Stimulated activated CD4-positive, alpha-beta T cell treated with anti-CD3 and anti-CD28 coated beads, Interleukin-1b, Interleukin-23, amount 100 ng/mL, for 1 hour (primary cell): ENCODE measurements at places on chromosomes 3 and 15.

DNA sequence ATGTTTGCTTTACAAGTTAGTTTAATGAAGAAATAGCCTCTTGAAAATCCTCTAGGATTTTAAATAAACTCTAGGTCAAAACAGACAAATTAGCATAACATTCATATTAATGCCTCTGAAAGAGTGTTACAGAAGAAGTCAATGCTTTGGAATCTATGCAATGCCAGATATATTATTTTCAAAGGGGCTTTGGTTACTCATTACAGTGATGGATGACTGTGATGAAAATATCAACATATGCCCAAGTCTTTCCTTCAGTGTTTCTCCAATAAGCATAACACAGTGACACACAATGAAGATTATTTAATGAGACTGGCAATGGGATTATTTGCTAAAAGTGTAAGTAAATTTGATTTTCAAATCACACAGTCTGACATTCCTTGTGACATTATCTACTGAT lies 1247.2 kb downstream of the ROBO2 start:
- DNase-seq: no peak

DNA sequence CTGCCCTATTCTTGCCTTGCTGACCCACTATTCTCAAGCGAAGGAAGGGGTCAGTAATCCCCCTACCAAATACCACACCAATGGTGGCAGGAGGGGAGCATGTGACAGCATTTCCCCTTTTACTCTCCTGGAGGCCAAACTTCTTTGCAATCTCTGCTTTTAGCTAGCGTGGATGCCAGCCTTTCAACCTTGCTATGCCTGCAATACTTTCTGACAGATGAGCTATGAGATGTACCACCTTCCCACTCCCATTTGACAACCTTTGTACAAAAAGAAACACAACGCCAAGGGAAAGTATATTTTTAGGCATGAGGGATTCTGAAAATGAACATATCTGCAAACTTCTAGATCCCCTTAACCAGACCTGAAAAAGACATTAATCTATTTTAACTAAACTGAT lies 302.1 kb downstream of the FHIT start:
- no peak for DNase-seq

GRCh38 chr3:131701153-131701770 lies 198.5 kb upstream of the MRPL3 start:
- DNase-seq: no peak

DNA sequence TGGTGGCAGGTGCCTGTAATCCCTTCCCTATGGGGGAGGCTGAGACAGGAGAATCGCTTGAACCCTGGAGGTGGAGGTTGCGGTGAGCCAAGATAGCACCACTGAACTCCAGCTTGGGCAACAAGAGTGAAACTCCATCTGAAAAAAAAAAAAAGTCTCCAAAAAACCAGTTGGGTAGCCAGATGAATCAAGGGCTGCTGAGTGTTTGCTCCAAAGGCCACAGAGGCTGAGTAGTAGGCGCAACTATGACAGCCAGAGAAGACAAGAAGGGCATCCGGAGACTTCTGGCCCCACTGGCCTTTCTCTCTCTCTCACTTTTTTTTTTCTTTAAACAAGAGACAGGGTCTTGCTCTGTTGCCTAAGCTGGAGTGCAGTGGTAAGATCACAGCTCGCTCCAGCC lies 131.8 kb downstream of the SMAD6 start:
- no peak for DNase-seq

DNA sequence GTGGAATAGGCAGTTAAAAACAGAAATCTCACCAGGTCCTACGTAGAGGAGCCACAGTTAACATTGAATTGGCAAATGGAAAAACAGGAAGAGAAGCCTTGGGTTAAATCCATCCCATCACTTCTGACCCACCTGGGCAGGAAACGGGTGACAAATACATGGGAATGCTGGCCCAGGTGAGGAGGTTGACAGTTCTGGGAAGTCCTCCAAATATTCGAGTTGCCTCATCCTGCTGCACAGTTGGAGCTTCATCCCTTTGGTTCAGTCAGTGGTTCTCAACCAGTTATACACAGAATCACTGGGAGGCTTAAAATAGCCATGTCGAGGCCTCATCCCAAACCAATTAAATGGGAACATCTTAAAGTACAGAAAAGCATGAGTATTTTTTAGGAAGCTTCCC lies 5.3 kb downstream of the MYZAP start:
- no peak for DNase-seq

- no peak for DNase-seq
Observed at GRCh38 chr3:175869404-175869803, 1010.3 kb downstream of the NAALADL2 start.

DNA sequence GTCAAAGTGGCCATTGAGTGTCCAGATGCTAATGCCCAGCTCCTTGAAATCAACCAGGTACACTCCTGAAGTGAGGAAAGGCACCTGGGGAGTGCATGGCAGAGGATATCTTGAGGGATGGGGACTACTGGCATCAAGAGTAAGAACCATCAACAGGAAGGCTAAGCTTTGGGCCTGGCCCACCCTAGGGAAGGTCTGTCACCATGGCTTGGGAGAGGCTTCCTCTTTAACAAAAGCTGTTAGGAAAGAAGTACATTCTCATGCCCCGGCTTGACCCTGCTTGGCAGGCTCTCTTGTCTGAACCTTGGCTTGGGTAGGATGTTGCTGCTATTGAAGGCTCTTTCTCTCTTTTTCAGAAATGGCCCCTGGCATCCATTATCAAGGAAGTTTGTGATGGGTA lies 43.7 kb upstream of the TUBGCP5 start:
- DNase-seq: no peak

DNA sequence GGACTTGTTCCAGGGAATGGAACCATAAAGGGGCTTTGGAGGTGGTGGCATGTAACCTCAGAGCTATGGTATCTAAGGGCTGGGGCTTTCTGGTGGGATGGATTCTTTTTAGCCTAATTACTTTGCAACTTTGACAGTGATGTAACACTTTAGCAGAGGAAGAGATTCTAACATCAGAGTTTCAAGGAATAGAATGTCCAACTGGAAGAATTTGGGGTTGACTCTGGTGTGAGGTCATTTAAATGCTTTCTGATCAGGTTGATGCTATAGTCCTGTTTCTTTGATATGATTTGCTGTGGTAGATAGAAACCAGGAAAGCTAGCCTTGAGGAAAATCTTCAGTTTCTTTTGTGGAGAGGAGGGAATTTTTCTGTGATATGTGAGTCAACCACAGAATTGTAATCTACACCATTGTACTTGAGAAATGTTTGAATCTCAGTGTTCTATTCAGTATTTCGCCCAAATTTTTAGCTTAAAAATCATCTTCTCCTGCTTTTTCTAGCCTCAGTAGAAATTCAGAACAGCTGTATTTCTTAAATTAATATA lies 40.0 kb downstream of the ATP2C1 start:
- no peak for DNase-seq

GRCh38 chr3:120907659-120908029 lies 361 bp upstream of the STXBP5L start:
- DNase-seq: no peak

DNA sequence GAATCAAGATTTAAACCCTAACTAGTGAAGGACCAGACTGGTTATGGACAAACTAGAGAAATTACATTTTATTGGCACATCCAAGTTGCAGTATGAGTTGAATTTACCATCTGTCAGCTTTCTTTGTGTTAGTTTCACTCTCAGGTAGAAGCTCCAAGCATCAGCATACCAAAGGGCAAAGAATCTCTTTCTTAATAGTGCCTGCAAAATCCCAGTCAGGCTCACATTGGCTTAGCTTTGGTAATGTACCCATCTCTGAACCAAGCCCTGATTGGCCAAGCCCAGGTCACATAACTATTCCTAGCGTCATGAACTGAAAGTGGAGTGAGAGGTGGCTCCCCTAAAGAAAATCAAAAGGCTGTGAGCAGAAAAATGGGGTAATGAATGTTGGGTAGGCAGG lies 66.9 kb downstream of the CCNL1 start:
- no peak for DNase-seq

- no peak for DNase-seq
Observed at GRCh38 chr3:186842426-186843038, at the start of gene ADIPOQ. Gene ADIPOQ, plus strand, starts transcription at chr3:186842710. Its CDS starts 10,349 bp downstream, at chr3:186853059.

DNA sequence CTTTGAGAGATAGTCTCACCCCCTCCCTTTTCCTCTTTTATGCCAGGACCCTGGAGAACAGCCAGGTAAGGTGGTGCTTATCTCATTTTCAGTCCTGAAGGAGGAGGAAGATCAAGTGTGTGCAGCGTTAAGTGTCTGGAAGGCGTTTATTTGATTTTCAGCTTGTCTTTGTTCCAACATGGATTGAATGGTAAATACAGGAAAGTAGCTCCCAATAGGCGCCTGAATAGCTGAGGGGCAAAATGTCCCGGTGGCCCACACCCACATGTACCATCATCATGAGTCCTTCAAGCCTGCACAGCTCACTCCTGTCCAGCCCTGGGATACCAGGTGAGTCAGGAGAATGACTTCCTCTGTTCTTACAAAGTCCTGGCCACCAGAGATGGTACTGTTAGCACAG lies 73.5 kb downstream of the CEMIP start:
- no peak for DNase-seq

DNA sequence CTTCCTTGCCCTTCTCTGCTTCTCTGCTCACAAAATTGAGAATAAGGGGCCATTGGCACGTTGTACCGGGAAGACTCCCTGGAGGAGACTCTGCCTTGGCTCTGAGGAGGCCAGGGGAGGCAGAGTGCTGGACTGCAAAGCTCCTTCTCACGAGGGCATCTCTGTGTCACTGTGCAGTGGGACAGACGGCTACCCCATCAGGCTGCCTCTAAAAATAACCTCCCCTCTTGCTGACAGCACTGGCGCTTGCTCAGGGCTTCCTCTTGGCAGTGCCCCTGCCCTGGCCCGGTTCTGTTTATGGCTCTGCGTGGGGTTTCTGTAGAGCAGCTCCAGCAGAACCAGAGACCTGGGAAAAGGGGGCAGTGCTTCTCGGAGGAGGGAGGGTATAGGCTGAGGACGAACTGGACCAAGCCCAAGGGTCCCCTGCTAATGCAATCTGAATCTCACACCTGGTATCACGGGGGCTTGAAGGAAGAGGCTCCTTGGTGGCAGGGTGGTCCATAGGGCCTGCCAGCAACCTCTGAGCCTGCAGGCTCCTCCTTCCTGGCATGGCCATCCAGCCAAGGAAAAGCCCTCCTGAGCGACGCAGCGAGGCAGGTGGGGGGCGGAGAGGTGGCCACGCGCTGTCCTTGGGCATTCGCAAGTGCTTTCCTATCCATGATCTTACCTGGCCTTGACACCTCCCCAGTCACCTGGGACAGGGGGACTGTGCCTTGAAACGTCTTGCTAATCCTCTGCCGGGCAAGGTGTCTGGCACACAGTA lies 63.3 kb upstream of the TLE3 start:
- no peak for DNase-seq

- no peak for DNase-seq
Observed at GRCh38 chr3:20787005-20787404, 601.0 kb upstream of the SGO1 start.

GRCh38 chr3:52091586-52092270 lies 35.4 kb upstream of the DUSP7 start:
- no peak for DNase-seq

- DNase-seq: no peak
Observed at GRCh38 chr15:71687902-71688508, 122.3 kb upstream of the NR2E3 start.

DNA sequence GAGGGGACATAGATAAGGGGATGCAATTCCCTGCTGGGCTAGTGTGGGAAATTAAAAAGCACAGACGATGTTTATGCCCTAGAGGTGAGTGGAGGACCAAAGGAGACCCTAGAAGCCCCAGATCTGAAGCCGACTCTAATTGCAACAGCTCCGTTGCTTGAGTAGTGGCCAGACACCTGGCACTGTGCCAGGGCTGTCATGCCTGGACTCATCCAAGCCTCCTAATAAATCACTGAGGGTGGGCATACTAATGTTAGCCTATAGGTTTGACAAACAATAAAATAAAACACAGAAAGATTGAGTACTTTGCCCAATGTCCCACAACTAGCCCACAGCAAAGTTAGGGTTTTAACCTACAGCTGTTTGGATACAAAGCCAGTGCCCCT lies 25.4 kb upstream of the MRPS22 start:
- no peak for DNase-seq

- peak; percentile 88 for DNase-seq
Observed at GRCh38 chr15:38563723-38564519, 693 bp downstream of the RASGRP1 start.

GRCh38 chr3:156862338-156862737 lies 36.2 kb downstream of the LEKR1 start:
- no peak for DNase-seq

- no peak for DNase-seq
Observed at GRCh38 chr3:12180631-12181030, 21.9 kb upstream of the TIMP4 start.

- DNase-seq: no peak
Observed at GRCh38 chr3:150096700-150097587, 126.2 kb upstream of the PFN2 start.

- no peak for DNase-seq
Observed at GRCh38 chr3:126826693-126827092, 122.7 kb downstream of the CHCHD6 start.

- DNase-seq: no peak
Observed at GRCh38 chr3:194274424-194275085, 76.6 kb downstream of the CPN2 start.

DNA sequence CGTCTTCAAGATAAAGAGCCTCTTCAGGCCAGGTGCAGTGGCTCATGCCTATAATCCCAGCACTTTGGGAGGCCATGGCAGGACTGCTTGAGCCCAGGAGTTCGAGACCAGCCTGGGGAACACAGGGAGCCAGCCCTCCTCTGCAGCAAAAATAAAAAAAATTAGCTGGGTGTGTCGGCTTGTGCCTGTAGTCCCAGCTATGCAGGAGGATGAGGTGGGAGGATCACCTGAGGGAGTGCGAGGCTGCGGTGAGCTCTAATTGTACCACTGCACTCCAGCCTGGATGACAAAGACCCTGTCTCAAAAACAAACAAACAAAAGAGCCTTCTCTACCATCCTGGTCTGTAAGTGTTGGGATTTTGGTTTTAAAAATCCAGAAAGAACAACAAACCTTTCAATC lies 11.1 kb downstream of the WDR53 start:
- no peak for DNase-seq

GRCh38 chr3:48492461-48493202 lies 11.3 kb downstream of the SHISA5 start:
- DNase-seq: no peak

DNA sequence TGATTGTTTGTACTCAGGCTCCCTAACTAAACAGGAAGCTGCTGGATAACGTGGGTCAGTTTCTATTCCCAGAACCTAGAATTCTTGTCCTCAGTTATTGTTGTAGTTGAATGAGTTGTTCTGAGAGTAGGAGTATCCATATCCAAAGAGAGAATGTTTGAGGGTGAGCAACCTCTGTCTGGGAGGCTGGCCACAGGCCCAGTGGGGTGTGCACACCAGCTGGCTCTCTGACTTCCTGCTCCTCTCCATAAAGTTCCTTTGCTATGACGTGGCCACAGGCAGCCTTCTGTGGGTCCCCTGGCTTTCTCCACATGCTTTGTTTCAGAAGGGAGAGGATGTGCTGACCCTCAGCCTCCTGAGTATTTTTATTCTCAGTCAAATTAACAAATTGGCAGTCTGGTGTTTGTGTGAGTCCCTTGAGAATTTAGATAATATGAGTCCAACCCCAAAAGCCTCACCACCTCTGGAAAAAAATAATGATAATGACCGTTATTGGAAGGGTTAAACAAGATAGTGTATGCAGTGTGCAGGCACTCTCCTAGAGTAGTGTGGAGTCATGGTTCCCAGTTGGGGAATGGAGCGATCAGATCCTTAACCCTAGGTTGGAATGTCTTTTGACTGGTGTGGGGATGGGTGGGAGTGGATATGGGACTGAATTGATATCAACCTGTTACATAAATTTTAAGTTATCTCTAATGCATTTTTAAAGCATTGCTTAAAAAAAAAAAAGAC lies 47.6 kb upstream of the MED12L start:
- DNase-seq: no peak
